ENCODE measurements at places on chromosomes 6 and 20.

GRCh38 chr6:4610256-4610655 is 165.9 kb upstream of the CDYL start:
- no peak for DNase-seq

GRCh38 chr6:25685251-25685650 is 33.2 kb downstream of the SCGN start:
- DNase-seq: no peak

DNA sequence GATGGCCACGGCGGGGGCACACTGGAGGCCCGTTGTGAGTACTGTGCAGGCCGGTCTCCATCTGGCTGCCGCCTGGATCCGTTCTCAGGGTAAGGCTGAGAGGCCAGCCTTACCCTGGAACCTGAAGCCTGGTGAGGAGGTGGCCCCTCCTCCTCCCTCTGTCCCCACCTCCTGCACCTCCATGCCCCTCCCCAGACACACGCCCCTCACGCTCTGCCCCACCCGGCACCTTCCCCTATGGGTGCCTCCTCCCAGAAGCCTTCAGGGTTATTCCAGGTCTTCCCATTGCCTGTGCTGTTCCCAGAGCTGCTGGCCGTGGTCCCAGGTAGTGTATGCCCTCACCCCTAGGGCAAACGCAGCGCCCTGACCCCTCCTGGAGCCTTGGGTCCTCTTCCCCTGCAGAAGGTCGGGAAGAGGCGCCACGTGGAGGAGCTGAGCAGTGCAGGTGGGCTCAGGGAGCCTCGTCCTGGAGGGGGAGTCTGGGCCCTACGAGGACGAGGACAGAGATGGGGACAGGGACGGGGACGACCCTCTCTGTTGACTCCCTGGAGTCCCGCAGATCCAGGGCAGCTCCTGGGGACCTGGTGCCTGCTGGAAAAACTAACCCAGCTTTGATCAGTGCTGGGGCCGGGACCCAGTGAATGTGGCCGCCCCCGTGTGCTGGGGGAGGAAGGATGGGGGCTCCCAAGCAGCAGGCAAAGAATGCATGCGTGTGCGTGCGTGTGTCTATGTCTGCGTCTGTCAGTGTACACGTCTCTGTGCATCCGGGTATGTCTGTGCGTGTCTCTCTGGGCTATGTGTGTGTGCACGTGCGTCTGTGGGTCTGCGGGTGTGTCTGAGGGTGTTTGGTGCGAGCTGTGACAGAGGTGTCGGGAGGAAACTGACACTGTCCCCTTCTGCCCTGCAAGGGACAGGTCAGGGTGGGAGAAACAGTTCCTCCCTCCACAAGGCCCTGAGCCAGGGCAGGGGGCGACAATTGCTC is 8.2 kb upstream of the HRH3 start:
- no peak for DNase-seq

DNA sequence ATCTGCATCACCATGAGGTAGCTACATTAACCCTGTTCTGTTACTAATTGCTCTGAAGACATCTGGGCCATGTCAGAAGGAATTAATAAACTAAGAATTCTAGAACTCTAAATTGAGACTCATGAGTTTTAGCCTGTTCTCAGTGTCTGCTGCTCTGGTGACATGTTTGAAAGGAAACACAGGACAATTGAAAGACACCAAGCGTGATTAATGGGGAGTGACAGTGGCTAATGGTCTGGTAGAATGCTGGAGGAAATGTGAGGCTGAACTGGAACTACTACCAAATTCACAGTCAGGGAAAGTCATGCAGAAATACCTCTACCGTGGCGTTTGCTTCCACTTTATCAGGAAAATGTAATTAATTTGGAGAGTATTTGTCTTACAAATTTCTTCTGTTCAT is 140.0 kb downstream of the TBC1D7 start:
- DNase-seq: no peak

- DNase-seq: no peak
Observed at GRCh38 chr6:35492258-35492973, 4.5 kb downstream of the TEAD3 start.

- DNase-seq: no peak
Observed at GRCh38 chr6:54029187-54029586, 82.1 kb upstream of the MLIP start.

- DNase-seq: no peak
Observed at GRCh38 chr20:42779216-42779615, 410.5 kb downstream of the PTPRT start.

GRCh38 chr20:44398335-44398734 is 42.8 kb downstream of the HNF4A start:
- no peak for DNase-seq

GRCh38 chr6:33490198-33490597 is 35.8 kb downstream of the ZBTB9 start:
- no peak for DNase-seq

DNA sequence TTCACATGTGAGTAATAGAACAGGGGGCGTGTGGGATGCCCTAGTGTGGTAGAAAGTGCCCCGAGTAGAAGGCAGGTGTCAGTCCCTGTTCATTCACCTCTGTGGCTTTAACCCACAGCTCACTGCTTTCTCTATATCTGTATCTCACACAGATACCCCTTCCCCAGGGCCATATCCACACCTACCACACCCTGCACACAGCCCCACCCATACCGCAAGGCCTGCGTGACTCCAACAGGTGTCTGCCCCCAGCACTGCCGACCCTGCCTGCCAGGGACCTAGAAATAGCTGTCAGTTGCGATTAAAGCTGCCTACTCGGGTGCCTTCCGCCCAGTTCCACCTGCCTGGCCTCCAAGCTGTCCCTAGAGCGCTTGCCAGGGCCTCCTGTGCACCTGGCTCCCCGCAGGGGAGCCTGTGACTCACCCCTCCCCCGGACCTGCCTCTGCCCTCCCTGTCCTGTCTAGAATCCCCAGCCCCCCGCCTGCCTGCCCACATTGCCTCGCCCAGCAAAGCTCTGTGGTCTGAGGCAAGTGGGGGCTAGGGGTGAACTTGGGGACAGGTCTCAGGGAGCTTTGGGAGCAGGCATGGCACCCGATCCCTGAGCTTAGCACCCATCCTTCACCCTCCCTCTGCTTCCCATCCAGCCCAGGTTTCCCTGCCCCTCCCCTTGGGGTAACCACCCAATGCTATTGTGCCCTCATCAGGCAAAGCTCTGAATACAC is 38.3 kb upstream of the ID1 start:
- no peak for DNase-seq

Measured in head of caudate nucleus (tissue), 42 donors.